Lower lobe of right lung (tissue), 2 donors: ENCODE measurements at places on chromosomes 2 and 18. TPM values are rescaled to one million over a fixed set of nuclear protein-coding genes. Genes with fewer than 3 reads are reported as not detected.

DNA sequence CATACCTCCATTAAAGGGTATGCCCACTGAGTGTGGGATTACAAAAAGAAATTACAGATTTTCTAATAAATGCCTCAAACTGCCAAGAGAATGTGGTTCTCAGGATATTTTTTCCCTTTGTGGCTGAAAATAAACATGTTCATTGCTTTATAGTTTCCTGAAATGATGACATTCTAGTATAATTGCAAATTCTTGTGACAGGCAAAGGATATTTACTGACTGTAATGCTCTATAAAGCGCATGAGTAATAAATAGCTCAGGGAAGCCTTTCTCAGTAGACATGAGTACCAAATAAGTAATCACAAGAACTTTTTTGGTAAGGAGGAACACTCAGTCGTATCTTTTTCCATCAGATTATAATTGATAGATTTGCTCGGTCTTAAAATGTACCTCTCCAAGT is 72.3 kb downstream of the FTCDNL1 start:
- H3K27me3 ChIP-seq: no peaks in the 10 kb centered on the region
- no peak for DNase-seq
- no peaks in the 10 kb centered on the region for H3K4me1 ChIP-seq

DNA sequence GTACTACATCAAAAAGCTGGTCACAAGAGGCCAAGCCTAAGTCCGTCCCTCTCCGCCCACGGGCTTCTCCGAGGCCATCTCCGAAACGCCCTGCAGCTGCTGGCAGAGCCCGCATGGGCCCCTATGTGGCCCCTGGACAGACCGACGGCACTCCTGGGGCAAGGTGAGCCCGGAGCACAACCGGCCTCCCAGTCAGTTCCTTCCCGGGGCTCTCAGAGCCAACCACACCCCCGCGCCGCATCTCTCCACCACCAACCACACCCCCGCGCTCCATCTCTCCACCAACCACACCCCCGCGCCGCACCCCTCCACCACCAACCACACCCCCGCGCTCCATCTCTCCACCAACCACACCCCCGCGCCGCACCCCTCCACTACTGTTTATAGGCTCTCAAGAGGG is 93.5 kb downstream of the ZNF516 start:
- H3K4me3 ChIP-seq: no peak overlapping the region
- H3K27ac ChIP-seq: no peak overlapping the region
- no peaks in the 10 kb centered on the region for H3K27me3 ChIP-seq

Gene POTEC
- total RNA-seq: not detected

GRCh38 chr2:104873689-104874054 is 19.8 kb downstream of the POU3F3 start:
- H3K36me3 ChIP-seq: no peaks in the 10 kb centered on the region
- peak overlapping the region; percentile 62 for H3K4me3 ChIP-seq
- no peak for DNase-seq
- no peak overlapping the region for H3K27ac ChIP-seq
- peaks cover 87% of the 10 kb centered on the region for H3K27me3 ChIP-seq
- H3K4me1 ChIP-seq: peaks cover 18% of the 10 kb centered on the region

DNA sequence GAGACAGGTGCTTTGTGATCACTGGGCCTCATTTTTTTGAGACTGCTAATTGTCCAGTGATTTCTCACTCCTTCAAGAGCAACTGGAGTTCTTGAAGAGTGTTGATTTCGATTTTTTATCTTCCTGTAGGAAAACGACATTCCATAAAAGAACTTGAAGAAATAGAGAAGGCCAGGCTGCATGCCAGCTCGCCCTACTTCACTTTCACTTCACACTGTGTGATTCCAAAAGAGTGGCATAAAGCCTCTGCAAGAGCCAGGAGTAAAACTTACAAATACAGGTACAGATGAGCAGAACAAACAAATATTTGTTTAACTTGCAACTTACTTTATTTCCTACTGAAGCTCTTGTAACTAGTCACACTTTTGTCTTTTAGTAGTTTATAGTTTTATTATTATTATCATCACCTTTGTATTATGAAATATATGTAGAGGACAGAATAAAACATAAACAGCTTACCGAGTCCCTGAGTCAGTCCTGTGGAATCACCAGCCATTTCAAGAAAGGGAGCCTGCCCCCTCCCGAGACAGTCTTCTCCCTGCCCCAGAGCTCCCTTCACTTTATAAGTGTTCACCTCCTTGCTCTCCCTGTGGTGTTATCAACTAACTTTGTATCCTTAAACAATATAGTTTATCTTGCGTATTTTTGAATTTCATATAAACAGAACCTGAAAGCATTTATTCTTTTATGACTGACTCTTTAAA is 8.7 kb downstream of the FAM228A start:
- no peaks in the 10 kb centered on the region for H3K27me3 ChIP-seq
- H3K4me1 ChIP-seq: no peaks in the 10 kb centered on the region
- H3K27ac ChIP-seq: no peak overlapping the region
- no peaks in the 10 kb centered on the region for H3K36me3 ChIP-seq
- no peak overlapping the region for H3K4me3 ChIP-seq

DNA sequence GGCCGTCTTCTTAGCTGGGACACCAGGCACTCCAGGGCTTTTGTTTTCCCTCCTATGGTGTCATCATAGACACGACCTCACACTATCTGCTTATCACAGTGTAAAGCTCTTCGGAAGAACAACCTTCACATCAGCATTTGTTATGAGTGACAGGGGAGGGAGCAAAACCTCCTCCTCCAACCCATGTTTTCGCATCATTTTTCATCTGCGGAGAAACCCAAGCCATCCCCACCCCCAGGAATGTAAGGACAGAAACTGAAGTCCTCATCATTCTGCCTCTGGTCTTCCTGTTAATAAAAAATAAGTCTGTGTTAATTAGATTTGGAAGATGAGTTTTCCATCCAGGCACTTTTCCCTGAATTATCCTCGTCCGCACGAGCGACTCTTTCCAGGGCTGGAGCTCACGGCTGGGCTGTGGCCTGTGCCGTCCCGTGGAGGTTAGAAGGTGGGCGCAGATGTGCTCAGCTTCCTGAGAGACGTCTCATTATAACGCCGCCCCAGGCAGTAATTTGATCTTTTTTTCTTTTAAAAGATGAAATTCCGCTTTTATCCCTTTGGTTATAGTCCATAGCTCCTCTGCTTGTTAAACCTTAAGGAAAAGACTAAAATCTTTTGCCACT is 101.6 kb upstream of the TMEM18 start:
- H3K27me3 ChIP-seq: peaks cover 5% of the 10 kb centered on the region
- no peak overlapping the region for H3K4me3 ChIP-seq
- no peaks in the 10 kb centered on the region for H3K36me3 ChIP-seq
- no peak overlapping the region for H3K27ac ChIP-seq

Gene DPY30
- 60.4 TPM for total RNA-seq

- no peaks in the 10 kb centered on the region for H3K36me3 ChIP-seq
- H3K27ac ChIP-seq: no peak overlapping the region
- H3K4me1 ChIP-seq: peaks cover 16% of the 10 kb centered on the region
- no peaks in the 10 kb centered on the region for H3K27me3 ChIP-seq
- DNase-seq: no peak
Measured at GRCh38 chr2:222450021-222450420, 25.7 kb downstream of the SGPP2 start.

Gene POU3F3
- not detected for total RNA-seq

GRCh38 chr2:11507517-11507916 is 26.3 kb upstream of the GREB1 start:
- no peaks in the 10 kb centered on the region for H3K27me3 ChIP-seq
- H3K36me3 ChIP-seq: no peaks in the 10 kb centered on the region
- no peak overlapping the region for H3K4me3 ChIP-seq
- DNase-seq: no peak
- no peak overlapping the region for H3K27ac ChIP-seq

DNA sequence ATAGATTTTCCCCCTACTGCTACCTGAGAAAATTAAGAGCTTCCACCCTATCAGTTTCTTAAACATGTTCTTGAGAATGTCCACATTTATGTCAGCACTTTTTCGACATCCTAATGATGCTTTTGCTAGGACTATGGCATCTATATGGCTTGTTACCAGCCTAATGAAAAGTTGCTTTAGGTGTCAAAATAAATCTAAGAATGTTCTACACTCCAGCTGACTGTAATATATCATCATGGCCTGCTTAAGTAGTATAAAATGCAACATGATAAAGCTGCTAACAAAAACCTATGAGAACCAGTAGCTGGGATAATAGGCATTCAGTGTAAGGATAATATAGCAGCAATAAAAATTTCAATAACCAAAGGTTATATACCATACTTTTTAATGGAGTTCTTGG is 1983.5 kb upstream of the CELF4 start:
- H3K27me3 ChIP-seq: no peaks in the 10 kb centered on the region
- no peaks in the 10 kb centered on the region for H3K4me1 ChIP-seq
- H3K4me3 ChIP-seq: no peak overlapping the region
- no peak for DNase-seq
- no peak overlapping the region for H3K27ac ChIP-seq

DNA sequence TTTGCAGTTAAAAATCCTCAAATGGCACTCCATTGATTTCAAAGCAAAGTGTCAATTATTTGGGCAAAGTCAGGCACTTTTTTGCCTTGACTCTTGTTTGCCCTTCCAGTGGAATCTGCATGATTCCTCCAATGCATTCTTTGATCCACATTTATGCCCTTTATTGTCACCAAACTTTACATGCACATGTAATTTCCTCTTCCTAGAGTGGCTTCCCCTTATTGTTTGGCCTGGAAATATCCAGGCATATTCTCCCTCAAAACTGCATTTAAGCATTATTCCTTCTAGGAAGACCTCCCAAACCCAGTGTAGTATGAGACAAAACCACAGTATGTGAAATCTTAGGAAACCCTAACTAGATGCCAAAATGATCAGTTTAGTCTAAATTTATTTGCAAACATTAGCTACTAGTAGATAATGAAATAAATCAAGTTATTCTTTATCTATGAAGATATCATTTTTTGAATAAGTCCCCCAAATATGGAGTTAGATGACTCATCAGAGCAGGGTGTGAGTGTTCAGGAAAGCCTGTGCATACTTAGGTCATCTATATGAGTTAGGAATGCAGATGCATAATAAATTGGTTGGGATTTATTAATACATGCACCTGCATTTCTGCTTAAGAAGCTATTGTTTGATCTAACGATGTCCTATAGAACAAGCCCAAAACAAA is 433.3 kb upstream of the TCF4 start:
- H3K27ac ChIP-seq: peak overlapping the region; percentile 31
- no peaks in the 10 kb centered on the region for H3K4me1 ChIP-seq
- no peak overlapping the region for H3K4me3 ChIP-seq
- no peaks in the 10 kb centered on the region for H3K27me3 ChIP-seq
- no peak for DNase-seq

DNA sequence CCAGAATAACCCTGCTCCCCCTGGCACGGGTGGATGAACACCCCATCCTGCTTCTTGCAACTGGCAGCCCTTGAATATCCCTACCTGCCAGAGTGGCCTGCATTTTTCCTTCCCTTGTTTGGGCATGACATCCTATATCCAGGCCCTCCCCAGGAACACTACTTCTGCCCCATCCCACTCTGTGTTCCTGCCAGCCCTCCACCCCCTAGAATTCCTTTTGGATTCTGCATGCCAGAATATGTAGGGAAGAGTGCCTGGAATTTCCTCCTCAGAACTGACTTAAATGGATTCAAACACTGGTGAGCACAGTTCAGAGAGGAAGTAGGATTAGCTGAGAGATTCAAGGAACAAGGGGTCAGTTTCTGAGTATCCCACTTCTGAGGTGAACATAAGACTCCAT is 123.5 kb upstream of the PELI1 start:
- no peak overlapping the region for H3K27ac ChIP-seq
- H3K27me3 ChIP-seq: no peaks in the 10 kb centered on the region
- no peak for DNase-seq
- H3K4me1 ChIP-seq: peaks cover 26% of the 10 kb centered on the region
- H3K4me3 ChIP-seq: no peak overlapping the region

DNA sequence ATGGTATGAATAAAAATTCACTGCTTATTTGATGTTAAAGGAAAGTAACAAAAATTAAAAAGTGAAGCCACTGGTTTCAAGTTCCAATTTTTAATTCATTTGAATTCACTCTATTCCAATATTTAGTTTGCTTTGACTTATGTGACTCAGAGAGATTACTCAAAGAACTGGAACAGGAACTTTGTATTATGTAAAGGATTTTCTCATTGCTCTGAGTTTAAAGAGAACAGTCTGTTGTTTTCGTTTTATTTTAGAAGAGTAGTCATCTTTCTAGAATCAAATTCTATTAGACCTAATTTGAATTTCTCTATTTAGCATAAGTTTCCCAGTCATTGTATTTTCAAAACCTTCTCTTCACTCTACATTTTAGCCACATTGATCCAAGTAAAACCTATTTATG is 300.1 kb upstream of the SLC8A1 start:
- no peaks in the 10 kb centered on the region for H3K27me3 ChIP-seq
- DNase-seq: no peak
- no peak overlapping the region for H3K4me3 ChIP-seq
- no peaks in the 10 kb centered on the region for H3K36me3 ChIP-seq
- H3K4me1 ChIP-seq: no peaks in the 10 kb centered on the region
- H3K27ac ChIP-seq: no peak overlapping the region
